ENCODE measurements at places on chromosomes 6 and 20. TPM values are rescaled to one million over a fixed set of nuclear protein-coding genes. Genes with fewer than 3 reads are reported as not detected.

DNA sequence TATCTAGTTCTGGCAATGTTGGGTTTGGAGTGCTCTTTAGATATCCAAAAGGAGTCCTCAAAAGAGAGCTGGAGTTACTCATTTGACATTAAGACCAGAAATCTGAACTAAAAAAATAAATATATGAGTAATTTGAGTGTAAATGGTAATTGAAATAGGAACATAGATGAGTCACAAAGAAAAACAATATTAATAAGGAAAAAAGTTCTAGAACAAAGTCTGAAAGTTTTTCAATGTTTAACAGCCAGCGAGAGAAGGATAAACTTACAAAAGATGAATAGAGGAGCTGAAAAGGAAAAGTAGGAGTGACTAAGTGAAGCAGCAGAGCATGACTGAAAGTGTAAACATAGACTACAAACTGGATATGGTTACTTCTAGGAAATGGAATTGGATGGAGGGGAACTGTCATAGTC is 46.8 kb downstream of the EPM2A start:
- H3K27ac ChIP-seq = no peak overlapping the region
- no peaks in the 10 kb centered on the region for H3K36me3 ChIP-seq
- no peaks in the 10 kb centered on the region for H3K4me1 ChIP-seq
- no peak for DNase-seq

- H3K27ac ChIP-seq = no peak overlapping the region
- DNase-seq = no peak
- no peak overlapping the region for H3K4me3 ChIP-seq
- H3K4me1 ChIP-seq = no peaks in the 10 kb centered on the region
- H3K36me3 ChIP-seq = no peaks in the 10 kb centered on the region
Observed at GRCh38 chr6:82396964-82397751, 33.5 kb downstream of the TPBG start.

DNA sequence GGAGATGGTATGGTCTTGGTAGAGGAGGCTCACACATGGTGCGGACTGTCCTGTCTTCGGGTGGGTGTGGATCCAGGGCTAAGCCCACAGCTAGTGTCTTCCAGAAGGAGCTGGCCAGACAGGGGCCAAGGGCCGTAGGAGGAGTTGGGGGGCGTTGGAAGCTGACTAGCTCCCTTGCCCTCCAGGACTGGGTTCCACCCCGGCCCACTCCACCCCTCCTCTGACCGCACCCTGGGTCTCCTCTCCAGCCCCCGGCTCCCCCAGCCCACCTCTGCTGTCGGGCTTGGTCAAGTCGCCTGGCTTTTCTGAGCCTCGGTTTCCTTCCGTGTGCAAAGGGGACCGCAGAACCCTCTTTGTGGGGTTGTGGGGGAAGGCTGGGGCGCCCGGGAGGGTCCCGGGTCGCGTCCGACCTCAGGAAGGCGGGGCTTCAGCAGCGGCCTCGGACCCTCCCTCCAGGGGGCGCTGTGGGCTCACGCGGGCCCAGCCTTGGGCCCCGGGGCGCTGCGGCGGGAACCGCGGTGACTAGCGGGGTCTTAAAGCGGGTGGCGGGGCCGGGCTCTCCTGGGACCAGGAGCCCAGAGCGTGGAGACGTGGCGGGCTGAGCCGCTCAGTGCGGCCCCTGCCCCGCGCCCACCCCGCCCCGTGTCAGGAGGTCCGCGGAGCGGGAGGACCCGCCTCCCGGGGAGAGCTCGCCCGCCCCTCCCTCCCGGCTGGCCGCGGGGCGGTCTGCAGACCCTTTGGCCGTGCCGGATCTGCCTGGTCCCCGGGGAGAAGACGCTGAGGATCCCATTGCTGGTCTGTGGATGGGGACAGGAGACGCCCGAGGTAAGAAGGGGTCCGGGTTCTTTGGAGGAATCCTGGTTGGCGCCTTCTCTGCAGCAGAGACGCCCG is 5.4 kb downstream of the NPBWR2 start:
- H3K4me1 ChIP-seq = peaks cover 2% of the 10 kb centered on the region
- H3K27me3 ChIP-seq = peaks cover 3% of the 10 kb centered on the region
- peak; percentile 76 for DNase-seq
- no peak overlapping the region for H3K4me3 ChIP-seq
- H3K36me3 ChIP-seq = no peaks in the 10 kb centered on the region

DNMT3B gene
- 0.84 TPM for total RNA-seq

DNA sequence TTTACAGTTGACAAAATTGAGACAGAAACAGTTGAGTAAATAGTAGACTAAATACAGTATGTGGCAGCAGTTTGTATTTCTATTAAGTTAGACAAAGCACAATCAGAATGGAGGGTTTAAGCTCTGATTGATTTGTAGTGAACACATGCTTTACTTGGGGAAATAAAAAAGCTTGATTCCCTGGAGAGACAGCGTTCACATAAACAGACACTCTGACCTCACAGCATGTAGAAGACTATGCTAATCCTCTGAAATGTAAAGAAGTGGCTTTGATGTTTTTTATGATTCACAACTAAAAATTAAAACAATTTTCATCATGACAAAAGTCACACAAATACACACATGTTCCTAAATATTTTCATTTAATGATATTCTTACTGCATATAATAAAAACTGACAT is 126.9 kb upstream of the FAM83B start:
- no peak overlapping the region for H3K4me3 ChIP-seq
- DNase-seq = no peak
- H3K27me3 ChIP-seq = no peaks in the 10 kb centered on the region

DNA sequence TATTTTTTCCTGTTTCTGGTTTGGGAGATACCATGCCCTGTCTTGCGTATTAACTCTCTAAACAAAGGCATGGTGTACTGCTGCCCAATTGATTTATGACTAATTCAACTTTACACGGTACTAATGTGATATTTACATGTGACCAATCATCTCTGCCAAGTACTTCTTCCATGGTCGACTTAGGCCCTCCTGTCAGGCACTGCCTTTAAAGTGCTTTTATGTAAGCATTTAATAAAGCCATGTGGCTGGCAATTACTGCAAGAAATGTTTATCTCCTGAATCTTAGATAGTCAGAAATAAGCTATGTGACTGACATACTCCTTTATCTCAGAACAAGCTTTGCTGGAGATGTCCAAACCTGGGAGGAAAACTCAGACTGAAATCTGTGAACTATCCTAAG is 323.4 kb downstream of the BTBD3 start:
- no peak overlapping the region for H3K4me3 ChIP-seq
- no peak overlapping the region for H3K27ac ChIP-seq
- peaks cover 2% of the 10 kb centered on the region for H3K27me3 ChIP-seq
- H3K36me3 ChIP-seq = no peaks in the 10 kb centered on the region
- H3K4me1 ChIP-seq = no peaks in the 10 kb centered on the region

DNA sequence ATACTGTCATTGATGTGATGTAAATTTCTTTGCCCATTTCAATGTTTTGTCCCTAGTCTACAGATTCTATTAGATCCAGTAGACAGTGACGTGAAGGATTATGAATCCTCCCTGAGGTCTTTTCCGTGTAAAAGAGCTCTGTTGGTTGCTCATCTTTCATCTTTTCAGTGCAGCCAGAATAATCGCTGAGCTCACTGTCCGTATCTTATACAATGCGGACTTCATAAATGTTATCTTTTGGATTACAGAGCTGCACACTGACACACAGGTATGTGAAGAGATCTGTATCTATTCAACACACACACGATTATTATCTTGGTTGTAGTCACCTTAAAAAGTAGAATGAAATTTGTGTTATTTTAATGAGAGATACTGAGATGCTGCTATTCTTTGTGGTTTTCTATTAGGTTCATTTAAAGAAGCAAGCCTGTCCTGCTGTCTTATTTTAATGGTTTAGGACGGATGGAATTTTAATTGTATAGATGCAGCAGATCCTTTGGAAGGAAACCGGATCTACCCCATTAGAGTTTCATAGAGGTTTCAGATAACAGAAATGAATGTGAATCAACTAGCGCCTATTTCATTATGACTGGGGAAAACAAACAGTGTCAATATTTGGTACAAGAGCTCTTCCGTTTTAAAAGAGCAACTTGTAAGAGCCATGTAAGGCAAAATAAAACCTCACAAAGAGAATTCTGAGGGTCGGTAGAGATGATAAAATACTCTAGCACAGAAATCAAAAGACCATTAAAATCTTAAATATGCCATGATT is 79.4 kb downstream of the BMP6 start:
- no peaks in the 10 kb centered on the region for H3K36me3 ChIP-seq
- DNase-seq = no peak
- peaks cover 3% of the 10 kb centered on the region for H3K27me3 ChIP-seq
- H3K27ac ChIP-seq = no peak overlapping the region
- H3K4me3 ChIP-seq = no peak overlapping the region

DNA sequence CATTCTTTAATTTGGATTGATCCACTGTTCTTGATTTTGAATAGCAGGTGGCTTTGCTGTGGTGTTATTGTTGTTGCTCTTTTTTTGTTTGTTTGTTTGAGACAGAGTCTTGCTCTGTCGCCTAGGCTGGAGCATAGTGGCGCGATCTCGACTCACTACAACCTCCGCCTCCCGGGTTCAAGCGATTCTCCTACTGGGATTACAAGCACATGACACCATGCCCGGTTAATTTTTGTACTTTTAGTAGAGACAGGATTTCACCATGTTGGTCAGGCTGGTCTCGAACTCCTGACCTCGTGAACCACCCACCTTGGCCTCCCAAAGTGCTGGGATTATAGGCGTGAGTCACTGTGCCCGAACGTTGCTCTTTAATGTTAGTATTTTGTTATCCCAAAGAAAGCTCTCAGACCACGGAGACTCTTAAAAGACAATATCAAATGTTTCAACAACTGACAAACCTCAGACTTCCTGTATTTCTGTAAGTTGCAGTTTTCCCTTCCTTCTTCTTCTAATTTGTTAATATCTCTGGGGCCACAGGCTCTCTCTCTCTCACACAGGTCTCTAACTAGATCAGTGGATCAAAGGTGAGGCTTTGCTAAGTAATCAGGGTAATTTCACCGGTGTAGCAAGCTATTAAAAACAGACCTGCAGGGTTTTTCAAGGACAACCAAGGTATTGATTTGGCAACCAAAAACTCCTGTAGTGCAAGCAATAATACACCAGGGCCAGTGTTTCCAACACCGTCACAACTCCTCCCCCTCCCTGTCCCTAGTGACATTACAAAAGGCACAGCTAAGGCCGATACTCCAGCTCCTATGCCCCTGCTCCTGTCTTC is 48.8 kb upstream of the ZNF217 start:
- peaks cover 6% of the 10 kb centered on the region for H3K4me1 ChIP-seq
- DNase-seq = peak; percentile 53
- H3K27me3 ChIP-seq = no peaks in the 10 kb centered on the region
- H3K27ac ChIP-seq = peak overlapping the region; percentile 95
- no peaks in the 10 kb centered on the region for H3K36me3 ChIP-seq
- no peak overlapping the region for H3K4me3 ChIP-seq

GRCh38 chr6:2714111-2714895 is 36.4 kb downstream of the MYLK4 start:
- H3K4me1 ChIP-seq = peaks cover 3% of the 10 kb centered on the region
- no peaks in the 10 kb centered on the region for H3K27me3 ChIP-seq
- H3K4me3 ChIP-seq = no peak overlapping the region
- DNase-seq = no peak
- H3K27ac ChIP-seq = no peak overlapping the region

- no peaks in the 10 kb centered on the region for H3K36me3 ChIP-seq
- no peaks in the 10 kb centered on the region for H3K4me1 ChIP-seq
- no peak overlapping the region for H3K27ac ChIP-seq
- peak; percentile 17 for DNase-seq
Observed at GRCh38 chr20:59661621-59662020, 57.3 kb downstream of the PHACTR3 start.

NKAIN4 gene
- 0.05 TPM for total RNA-seq

CFAP206 gene
- total RNA-seq = 0.42 TPM

DNA sequence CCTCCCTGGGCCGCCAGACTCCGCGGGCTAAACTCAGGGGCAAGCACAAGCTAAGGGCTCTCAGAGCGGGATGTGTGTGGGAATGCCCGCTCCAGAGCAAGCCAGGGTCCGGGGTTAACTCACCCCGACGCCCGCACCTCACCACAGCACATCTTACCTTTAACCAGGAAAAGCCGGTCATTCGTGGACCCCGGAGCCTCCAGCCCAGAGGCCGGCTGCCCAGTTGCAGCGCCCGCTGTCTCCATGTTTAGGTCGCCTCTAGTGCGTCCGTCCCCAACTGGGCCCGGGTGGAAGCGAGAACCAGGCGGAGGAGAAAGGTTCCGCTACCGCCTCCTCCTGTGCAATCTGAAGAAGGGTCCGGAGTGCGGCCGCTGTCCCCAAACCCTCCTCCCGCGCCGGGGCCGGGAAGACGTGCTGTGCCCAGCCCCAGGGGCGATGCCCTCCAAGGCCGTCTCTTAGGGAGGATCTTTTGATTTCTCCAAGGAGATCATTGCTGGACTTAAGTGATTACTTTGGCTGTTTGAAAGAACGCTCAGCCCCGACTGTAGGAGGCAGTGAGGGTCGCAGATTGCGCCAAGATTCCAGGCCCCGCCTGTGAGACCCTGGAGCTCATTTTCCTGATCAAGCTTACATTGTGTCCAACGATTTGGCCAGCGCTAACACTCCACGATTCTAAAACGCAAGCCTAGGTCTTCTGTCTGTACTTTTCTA is at the start of gene TMEM242:
TSS of gene TMEM242 (minus strand) at position 265 of the 711 bp plus-strand sequence. CDS start at position 245, 20 bp downstream.
- H3K36me3 ChIP-seq = peaks cover 3% of the 10 kb centered on the region
- H3K27ac ChIP-seq = peak within 1 kb of the TSS; percentile 96
- no peaks in the 10 kb centered on the region for H3K27me3 ChIP-seq
- no peaks in the 10 kb centered on the region for H3K4me1 ChIP-seq
- peak; percentile 97 for DNase-seq

DNA sequence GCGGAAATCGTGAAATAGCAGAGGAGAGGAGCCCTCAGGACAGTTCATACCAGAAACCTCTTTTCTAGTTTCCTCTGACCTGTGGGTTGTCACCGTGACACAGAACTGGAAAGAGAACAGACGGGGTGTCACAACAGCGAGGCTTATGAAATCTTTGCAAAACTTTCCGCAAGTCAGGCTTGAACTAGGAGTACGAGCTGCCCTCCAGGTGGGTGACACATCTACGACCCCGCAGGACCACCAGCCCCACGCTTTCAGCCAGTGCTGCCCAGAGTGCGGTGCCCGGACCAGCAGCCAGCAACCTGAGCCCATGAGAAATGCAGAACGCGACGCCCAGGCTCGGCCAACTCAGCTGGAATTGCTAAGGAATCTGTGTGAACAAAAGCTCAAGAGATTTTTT is 30.8 kb downstream of the WRNIP1 start:
- no peaks in the 10 kb centered on the region for H3K27me3 ChIP-seq
- H3K4me1 ChIP-seq = peaks cover 2% of the 10 kb centered on the region
- H3K36me3 ChIP-seq = peaks cover 2% of the 10 kb centered on the region
- DNase-seq = no peak
- H3K4me3 ChIP-seq = no peak overlapping the region

PERP gene
- total RNA-seq = 23.8 TPM

- H3K27me3 ChIP-seq = no peaks in the 10 kb centered on the region
- no peak for DNase-seq
- H3K4me1 ChIP-seq = peaks cover 5% of the 10 kb centered on the region
- H3K36me3 ChIP-seq = no peaks in the 10 kb centered on the region
- H3K27ac ChIP-seq = no peak overlapping the region
- H3K4me3 ChIP-seq = no peak overlapping the region
Observed at GRCh38 chr20:52481443-52481842, 289.9 kb upstream of the ZFP64 start.

DNA sequence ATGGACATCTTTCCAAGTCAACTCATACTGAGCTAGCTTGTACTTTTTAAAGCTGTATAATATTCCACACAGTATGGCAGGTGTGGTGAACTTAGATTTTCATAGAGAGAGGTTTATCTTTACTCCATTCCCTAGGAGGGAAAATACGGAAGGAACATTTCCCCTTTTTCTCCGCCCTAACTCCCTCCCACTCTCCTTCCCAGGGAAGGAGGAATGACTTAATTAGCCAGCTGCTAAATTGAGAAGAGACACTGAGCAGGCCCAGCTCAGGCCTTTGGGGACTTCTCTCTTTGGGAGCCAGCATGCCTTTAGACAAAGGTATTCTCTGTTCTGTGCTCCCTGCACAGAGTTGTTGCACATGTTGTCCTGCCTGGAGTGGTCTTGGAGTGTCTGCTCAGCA is 46.1 kb downstream of the MBOAT1 start:
- no peak for DNase-seq
- no peaks in the 10 kb centered on the region for H3K27me3 ChIP-seq
- no peaks in the 10 kb centered on the region for H3K36me3 ChIP-seq
